CD8-positive, alpha-beta memory T cell (primary cell): ENCODE measurements at places on chromosomes 7 and 10.

DNA sequence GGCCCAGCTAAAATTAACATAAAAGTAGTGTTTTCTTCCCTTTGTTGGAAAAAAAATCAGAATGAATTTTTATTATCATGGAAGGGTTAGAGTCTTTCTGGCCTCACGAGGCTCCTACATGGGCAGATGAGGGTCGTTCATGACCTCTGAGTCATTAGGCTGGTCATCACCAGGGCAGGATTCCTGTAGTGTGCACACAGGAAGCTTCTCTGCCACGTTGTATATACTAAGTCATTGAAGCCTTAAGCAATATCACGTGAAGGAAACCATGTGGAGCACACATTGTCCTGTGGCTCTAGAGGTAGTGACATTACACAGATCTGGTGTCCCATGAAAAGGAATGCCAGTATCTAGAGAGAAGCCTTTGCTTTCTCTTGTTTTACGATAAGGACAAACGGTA, 84.7 kb upstream of the C1QL3 start:
- DNase-seq = no peak

DNA sequence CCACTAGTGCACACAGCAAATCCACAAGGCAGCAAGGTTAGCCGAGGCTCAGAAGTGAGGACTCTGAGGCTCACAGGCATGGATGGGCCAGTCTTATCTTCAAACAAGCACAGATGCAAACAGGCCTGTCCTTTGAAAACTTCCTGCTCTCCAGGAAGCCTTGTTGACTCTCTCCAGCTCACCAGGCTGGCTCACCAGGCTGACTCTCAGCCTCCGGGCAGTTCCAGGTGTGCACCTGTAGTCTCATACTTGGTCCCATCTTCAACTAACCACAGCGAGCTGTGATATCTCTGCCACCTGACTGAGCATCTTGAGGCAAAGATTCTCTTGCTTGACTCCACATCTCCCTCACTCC, 173.9 kb upstream of the ZMIZ1 start:
- no peak for DNase-seq

DNA sequence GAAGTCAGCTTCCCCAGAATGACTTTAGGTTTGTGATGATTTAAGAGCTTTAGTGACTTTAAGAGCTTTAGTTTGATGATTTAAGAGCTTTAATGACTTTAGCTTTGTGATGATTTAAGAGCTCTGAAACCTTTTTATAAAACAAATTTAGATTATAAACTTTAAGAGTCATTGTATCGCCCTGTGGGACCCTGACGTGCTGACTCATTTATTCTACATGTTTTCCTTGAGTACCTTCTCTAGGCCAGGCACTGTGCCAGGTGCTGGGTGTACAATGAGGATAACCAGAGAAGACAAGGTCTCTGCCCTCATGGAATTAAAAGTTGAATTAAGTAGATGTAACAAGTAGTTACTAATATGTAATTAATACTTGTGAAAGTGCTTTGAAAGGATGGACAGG, 45.4 kb downstream of the CNNM1 start:
- DNase-seq = no peak

DNA sequence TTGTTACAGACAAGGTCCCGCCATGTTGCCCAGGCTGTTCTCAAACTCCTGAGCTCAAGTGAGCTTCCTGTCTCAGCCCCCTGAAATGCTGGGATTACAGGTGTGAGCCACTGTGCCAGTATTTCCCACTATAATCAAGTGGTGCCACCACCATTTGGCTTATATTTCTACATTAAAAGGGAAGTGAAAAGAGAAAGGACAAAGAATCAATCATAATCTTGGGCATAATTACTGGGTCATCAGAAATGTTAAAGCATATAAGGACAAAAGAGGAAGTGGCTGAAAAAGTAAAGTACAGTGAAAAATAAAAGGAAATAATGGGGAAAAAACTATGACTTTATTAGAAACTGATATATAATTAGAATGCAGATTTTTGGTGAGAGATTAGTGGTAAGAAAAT, 25.7 kb upstream of the ENTPD1 start:
- DNase-seq = no peak

DNA sequence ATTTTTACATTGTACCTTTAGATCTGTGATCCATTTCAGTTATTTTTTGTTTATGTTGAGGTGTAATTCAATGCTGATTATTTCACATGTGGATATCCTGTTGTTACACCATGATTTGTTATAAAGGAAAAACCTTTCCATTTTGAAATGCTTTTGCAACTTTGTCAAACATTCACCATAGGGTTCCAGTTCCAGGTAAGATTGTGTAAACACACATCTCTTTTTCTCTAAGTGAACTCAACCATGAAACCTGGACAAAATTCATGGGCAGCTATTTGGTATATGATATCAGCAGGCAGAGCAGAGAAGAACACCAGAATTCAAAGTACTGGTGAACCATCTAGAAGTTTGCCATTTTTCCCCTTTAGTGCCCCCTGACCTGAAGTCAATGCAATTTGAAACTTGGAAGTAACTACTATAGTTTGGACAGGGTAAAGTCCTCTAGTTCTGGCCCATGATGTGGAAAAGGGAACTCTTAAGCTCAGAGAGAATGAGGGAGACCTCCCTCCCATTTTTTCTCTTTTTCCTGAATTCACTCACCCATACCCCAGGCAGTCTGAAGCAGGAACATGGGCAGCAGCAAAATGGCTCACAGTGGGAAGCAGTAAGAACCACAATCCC, 446.1 kb downstream of the ATRNL1 start:
- DNase-seq = no peak

DNA sequence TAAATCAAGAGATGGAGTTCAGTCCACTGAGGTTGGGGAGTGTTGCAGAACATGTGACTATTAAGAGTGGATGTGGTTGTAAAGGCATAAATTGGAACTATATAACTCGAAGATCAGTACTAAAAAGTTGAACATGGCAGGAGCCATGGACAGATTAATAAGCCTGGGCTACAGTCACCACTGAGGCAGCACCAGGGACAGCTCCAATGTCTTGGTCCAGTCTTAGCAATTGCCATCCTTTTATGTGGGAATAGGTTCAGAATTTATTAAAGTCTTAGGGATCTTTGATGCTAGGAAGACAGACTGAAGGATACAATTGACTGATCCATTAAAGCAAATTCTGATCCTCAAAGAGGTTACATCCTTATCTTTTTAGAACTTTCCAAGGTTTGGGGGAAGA, 156.6 kb downstream of the ADRA2A start:
- DNase-seq = no peak
